ENCODE measurements at places on chromosomes 5 and 9.

DNA sequence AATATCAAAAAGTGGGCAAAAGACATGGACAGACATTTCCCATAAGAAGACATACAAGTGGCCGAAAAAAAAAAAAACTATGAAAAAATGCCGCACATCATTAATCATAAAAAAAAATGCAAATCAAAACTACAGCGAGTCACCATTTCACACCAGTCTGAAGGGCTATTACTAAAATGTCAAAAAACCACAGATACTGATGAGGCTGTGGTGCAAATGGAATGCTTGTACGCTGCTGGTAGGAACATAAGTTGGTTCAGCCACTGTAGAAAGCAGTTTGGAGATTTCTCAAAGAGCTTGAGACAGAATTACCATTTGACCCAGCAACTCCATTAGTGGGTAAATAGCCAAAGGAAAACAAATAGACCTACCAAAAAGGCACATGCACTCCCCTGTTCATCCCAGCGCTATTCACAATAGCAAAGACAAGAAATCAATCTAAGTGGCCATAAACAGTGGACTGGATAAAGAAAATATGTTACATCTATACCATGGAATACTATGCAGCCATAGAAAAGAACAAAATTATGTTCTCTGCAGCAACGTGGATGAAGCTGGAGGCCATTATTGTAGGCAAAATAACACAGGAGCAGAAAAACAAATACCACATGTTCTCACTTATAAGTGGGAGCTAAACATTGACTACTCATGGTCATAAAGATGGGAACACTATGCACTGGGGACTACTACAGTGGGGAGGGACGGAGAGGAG is 110.6 kb upstream of the BOD1 start:
- no peak for DNase-seq

- DNase-seq: no peak
Measured at GRCh38 chr5:95841914-95842812, 19.6 kb upstream of the GLRX start.

DNA sequence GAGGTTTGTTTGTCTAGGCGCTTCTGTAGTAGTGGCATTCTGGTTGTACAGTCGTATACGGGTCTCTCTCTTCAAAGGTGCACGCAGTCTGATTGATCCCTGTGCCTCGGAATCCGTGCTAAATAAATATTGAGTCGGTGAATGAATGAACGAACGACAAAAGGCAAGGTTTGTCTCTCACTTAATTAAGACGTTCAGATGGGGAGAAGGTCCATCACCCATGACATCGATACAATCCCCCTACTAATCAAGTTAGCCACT is 500 bp upstream of the CREBRF start:
- DNase-seq: no peak

- no peak for DNase-seq
Measured at GRCh38 chr9:78397454-78397853, 100.5 kb downstream of the PSAT1 start.

DNA sequence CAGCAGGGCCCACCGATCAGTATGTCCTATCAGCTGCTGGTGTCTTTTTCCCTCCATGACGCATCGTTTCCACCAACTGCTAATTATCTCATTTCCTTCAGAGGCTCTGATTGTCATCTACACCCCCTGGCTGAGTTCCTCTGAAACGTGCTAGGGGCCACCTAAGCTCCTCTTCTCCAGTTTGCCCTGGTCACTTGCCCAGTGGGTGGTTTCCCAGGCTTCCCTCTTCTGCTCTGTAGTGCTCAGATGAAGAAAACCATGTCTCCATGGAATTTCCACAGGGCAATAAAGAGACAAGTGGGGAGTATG is 65.3 kb downstream of the TSTD2 start:
- DNase-seq: no peak

DNA sequence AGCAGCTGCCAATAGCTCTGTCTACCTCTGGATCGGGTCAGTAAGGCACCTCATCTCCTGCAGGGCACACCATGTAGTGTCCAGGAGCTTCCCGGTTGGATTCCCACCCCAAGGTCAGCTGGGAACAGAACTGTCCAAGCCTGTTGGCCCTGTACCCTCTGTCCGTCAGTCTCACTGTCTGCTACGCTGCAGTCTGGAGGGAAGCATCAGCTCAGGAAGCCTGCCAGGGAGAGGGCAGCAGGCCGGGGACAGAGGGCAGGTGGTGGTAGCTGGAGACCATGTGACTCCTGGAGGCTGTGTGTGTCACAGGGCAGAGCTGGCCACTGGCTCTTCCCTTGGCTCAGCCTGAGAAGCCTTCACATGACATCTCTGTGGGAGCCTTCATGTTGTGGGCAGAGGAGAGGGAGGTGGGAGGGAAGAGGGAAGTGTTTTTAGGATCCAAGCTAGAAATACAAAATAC is 134.5 kb downstream of the SEC61B start:
- no peak for DNase-seq

- DNase-seq: no peak
Measured at GRCh38 chr9:38229104-38229500, 160.1 kb upstream of the SHB start.

GRCh38 chr5:169581580-169582227 is 1.9 kb upstream of the SPDL1 start:
- peak; percentile 37 for DNase-seq

GRCh38 chr9:3856592-3856991 is 330.8 kb upstream of the RFX3 start:
- DNase-seq: no peak

DNA sequence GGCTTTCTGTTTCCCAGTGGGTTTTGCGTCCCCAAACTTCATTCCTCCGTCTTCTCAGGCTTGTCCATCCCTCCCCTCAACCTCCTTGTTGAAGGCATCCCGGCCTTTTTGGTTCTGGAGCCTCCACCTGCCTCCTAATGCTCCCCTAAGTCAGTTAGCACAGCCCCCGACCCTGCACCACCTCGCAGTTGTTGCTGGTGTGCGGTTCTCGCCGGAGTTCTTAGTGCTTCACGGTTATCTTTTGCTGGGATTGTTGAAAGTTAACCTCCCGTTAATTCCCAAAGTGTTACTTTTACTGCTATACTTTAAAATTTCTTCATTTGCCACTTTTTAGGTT is 447 bp downstream of the UBLCP1 start:
- no peak for DNase-seq

DNA sequence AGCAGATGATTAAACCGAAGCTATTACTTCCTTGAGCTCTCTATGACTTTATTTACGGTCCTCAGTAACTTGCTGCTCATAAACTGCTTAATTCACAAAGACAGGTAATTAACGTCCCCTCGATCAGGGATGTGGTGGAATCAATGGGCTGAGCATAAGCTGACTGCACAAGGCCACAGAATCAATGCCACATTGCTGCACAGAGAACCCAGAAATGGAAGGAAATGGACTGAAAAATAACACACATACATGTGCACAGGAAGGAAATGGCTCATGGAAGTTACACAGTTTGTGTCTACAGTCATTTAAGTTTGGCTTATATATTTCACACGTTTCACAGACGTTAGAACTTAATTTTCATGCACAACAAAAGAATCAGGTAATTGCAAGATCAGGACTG is 118.3 kb upstream of the KLF9 start:
- DNase-seq: no peak

- no peak for DNase-seq
Measured at GRCh38 chr9:92749071-92749933, 15.3 kb downstream of the BICD2 start.

DNA sequence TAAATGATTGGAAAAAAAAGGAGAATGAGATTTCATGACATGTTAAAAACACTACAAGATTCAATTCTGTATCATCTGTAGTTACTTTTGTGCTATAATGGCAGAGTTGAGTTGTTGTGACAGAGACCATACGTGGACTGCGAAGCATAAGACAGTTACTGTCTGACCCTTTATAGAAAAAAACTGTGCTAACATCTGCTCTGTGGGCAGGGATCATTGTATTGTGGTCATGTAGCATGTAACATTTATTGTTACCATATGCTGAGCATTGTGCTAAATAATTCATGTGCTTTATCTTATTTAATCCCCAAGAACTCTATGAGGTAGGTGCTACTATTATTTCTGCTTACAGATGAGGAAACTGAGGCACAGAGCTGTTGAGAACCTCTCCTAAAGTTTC is 147.3 kb upstream of the HMHB1 start:
- no peak for DNase-seq

- DNase-seq: no peak
Measured at GRCh38 chr9:71524516-71524915, 243.8 kb downstream of the CEMIP2 start.

GRCh38 chr9:85528142-85528541 is 213.6 kb downstream of the AGTPBP1 start:
- DNase-seq: no peak

DNA sequence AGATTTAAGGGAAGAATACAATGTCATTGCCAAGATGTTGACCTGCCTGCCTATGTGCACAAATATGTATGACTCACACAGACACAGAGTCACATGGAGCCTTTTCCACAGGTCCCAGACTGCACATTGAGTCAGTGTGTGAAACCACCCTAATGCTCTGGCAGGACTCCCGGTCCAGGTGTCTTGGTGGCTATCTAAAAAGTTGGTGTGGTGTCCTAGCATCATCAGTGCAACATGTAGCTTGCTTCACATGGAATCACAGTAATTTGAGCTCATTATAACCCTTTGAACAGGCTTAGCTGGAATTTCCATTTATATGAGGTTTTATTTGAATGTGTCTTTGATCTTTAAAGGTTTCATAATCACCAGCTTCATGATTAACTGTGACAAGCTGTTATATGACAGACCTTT is 10.7 kb downstream of the IFNA5 start:
- DNase-seq: no peak

- no peak for DNase-seq
Measured at GRCh38 chr9:115050002-115050490, 67.9 kb downstream of the TNC start.

DNA sequence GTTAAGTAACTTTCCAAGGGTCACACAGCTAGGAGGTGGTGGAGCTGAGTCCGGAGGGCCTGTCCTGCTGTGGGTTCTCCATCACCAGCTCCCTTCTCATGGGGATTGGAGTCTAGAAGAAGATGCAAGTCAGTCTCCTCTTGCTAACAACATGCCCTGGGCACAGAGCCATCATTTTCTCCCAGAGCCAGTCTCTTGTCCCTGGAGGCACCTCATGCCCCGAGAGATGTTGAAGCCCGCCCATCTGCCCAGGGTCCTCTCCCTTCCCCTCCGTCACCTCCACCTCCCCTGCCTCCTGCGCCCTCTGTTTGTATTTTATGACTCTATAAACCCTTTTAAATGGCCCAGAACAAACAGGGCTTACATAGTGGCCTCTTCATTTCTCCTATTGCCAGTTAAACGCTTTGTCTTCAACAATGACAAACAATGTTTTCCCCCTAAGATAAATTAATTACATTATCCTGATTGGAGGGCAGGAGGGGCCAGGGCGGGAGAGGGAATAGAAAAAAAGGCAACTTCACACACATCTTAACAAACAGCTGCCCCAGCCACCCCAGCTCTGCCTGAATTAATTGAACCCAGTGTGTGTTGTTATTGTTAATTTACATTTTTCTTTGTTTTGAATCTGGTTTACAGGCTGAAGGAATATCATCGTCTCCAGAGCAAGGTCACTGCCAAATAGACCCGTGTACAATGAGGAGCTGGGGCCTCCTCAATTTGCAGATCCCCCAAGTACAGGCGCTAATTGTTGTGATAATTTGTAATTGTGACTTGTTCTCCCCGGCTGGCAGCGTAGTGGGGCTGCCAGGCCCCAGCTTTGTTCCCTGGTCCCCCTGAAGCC is 55.8 kb downstream of the ASS1 start:
- no peak for DNase-seq

DNA sequence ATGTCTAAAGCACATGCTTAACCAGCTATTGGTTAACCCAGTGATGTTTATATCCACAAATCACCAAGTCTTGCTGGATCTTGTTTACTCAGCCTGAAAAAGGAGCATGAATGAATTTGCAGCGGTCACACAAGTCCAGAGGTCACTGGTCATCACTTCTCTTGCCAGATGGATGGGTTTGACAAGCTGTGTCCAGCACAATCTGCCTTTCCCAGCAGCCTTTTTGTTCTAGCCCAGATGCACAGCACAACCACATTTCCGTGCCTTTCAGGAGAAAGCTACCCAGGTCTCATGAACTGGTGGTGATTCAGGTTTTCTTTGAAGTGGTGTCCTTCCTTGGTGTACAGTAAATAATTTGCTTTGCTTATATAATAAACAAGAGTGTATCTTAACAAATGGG is 32.1 kb downstream of the TMEM252 start:
- DNase-seq: no peak

DNA sequence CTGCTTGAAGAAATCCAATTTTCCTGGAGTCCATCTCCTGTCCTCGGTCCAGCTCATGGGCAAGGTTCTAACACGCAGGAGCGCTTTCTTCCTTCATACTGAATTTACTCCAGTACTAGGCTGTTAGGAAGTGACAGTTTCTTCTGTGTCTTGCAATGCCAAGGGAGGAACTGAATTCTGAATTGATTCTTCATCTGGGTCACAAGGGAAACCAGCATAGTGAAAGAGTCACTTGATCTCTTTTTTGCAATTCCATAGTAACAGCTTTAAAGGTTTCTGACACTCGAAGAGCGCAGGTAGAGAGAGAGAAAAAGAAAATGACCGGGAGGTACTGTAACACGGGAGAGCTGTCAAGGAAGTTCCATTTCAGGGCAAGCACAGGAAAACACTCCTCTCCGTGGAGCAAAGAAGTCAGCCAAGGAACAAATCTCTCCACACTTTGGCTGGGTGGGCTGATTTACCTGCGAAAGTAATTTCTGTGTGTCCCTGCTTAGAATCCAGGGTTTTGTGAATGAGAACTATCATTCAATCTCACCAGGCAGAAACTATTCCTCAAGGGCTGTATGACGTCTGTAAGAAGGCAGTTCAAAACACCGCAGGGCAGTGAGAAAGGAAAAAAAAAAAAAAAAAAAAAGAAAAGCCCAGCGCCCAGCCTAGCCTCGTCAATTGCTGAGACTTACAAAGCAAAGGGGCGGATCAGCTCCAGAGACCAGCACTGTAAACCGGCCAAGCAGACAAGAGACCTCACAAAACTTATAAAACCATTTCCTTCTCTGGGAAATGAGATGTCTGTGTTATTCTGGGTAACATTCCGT is 617.8 kb downstream of the PDE4D start:
- DNase-seq: no peak

GRCh38 chr9:132637351-132637750 is 32.4 kb downstream of the DDX31 start:
- DNase-seq: no peak

- DNase-seq: no peak
Measured at GRCh38 chr9:110869931-110870330, 168.3 kb downstream of the LPAR1 start.

GRCh38 chr5:33260098-33260497 is 180.7 kb upstream of the TARS1 start:
- DNase-seq: no peak

- no peak for DNase-seq
Measured at GRCh38 chr5:72386639-72387038, 66.5 kb downstream of the PTCD2 start.

- DNase-seq: no peak
Measured at GRCh38 chr9:38251036-38251860, 141.3 kb upstream of the ALDH1B1 start.
